ENCODE measurements at places on chromosomes 3 and 15. TPM values are rescaled to one million over a fixed set of nuclear protein-coding genes. Genes with fewer than 3 reads are reported as not detected.

Gene ZNF662
- polyA plus RNA-seq, result 8.1 TPM

Gene PSMD2
- 119 TPM for polyA plus RNA-seq

Gene OCA2
- polyA plus RNA-seq, result 3.5 TPM

Gene MESP2
- not detected for polyA plus RNA-seq

Gene CCDC71
- 30.9 TPM for polyA plus RNA-seq

Gene GOLGA8T
- polyA plus RNA-seq, result 0.17 TPM

Gene NUP210
- polyA plus RNA-seq, result 1.6 TPM

Gene SAMD7
- not detected for polyA plus RNA-seq

Gene COL6A5
- 0.05 TPM for polyA plus RNA-seq

Gene MTMR10
- 23.4 TPM for polyA plus RNA-seq

Gene ONECUT1
- polyA plus RNA-seq, result not detected

Gene SERINC4
- polyA plus RNA-seq, result 0.39 TPM

Gene TPRG1
- 7.5 TPM for polyA plus RNA-seq

Gene LOXL1
- polyA plus RNA-seq, result 16.1 TPM

Gene PLSCR2
- not detected for polyA plus RNA-seq

Gene CHRFAM7A
- 0.57 TPM for polyA plus RNA-seq

Gene CADM2
- 0.48 TPM for polyA plus RNA-seq

Gene ANKUB1
- polyA plus RNA-seq, result not detected

Gene SPATA12
- polyA plus RNA-seq, result 0.02 TPM

Gene RPL22L1
- 105 TPM for polyA plus RNA-seq

Gene SEC61A1
- polyA plus RNA-seq, result 72.0 TPM

Gene SELENOT
- polyA plus RNA-seq, result 98.1 TPM

Gene GHRL
- 0.34 TPM for polyA plus RNA-seq

Gene IL5RA
- 0.63 TPM for polyA plus RNA-seq
